RKO (cell line): ENCODE measurements at places on chromosomes 2 and 18.
A peak's percentile ranks its signal among the peaks of the same experiment; 100 is the strongest.

DNA sequence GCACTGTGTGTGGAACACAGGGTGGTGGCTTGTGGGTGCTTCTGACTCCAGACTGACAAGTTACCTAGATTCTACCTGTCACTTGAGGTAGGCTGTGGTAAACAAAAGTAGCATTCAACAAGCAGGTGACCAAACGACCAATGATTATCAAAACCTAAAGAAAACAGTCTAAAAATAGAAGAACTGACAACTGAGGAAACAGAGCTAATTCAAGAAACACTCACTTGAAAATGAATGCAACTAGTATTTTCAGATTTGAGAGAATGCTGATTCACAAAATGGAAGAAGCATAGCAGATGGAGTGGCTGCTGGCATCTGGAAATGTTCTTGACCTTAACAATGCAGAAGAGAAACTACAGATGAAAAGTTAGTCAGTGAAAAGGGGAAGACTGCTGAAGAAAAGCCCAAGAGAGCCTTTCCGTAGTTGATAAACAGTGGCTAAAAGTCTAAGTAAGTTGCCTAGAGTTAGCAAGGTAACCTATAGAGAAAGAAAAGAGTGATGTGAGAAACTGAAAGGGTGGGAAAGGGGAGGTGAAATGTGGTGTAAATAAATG, 170.4 kb downstream of the NCK2 start:
- no peak for DNase-seq

- DNase-seq: peak; percentile 20
These were observed 26.6 kb upstream of the ITGA4 start for GRCh38 chr2:181430406-181431118.

DNA sequence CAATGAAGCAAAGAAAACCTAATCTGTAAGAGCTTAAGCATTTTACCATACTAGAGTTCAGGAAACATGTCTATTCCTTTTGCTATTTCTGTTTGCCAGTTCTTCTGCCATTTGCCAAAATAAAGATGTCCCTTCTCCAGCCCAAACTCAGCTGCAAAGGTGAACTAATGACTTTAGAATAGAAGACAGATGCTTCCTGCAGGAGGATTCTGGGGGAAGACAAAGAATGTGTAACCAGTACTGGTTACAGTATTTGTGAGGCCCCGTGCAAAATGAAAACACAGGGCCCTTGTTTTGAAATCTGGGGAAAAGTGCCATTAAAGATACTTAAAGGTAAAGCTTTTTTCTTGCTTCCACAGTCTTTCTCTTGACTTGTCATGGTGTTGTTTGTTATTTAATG, 34.3 kb upstream of the MTX2 start:
- DNase-seq: no peak

- no peak for DNase-seq
These were observed 9.3 kb downstream of the LDLRAD4 start for GRCh38 chr18:13227910-13228309.

GRCh38 chr2:179606141-179606540, 255.3 kb downstream of the ZNF385B start:
- DNase-seq: no peak

- DNase-seq: no peak
These were observed 7.1 kb downstream of the UBXN2A start for GRCh38 chr2:23947350-23947749.

DNA sequence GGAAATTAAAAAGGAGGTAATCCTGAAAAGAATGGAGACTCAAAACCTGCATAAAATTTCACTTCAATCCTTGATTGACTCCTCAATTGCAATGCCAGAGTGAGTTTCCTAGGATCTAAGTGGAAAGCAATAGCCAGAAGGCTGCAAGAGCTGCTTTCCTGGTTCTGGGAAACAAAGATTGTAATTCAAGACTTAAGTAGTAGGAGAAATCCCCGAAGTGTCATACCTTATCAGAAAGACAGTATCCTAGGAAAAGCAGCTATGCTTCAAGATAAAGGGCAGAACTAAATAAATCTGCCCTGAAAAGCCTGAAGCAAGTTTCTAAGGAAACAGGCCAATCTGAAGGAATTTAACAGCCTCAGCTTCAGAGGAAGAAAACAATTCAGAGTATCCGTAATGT, 390.2 kb downstream of the DSC3 start:
- no peak for DNase-seq

DNA sequence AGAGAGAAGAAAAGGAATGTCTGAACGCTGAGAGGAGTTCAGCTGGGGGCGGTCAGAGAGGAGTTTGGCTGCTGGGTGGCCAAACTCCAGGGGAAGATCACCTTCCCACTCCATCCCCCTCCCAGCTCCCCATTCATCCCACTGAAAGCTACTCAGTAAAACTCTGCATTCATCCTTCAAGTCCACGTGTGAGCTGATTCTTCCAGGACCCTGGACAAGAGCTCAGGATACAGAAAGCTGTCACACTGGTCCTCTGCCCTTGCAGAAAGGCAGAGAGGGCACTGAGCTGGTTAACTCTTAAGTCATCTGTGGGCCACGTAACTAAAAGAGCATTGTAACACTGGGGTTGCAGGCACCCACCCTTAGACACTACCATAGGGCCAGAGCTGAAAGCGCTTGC, 132.1 kb upstream of the ARL4C start:
- DNase-seq: no peak

GRCh38 chr18:28816155-28816554, 639.2 kb upstream of the CDH2 start:
- DNase-seq: no peak

DNA sequence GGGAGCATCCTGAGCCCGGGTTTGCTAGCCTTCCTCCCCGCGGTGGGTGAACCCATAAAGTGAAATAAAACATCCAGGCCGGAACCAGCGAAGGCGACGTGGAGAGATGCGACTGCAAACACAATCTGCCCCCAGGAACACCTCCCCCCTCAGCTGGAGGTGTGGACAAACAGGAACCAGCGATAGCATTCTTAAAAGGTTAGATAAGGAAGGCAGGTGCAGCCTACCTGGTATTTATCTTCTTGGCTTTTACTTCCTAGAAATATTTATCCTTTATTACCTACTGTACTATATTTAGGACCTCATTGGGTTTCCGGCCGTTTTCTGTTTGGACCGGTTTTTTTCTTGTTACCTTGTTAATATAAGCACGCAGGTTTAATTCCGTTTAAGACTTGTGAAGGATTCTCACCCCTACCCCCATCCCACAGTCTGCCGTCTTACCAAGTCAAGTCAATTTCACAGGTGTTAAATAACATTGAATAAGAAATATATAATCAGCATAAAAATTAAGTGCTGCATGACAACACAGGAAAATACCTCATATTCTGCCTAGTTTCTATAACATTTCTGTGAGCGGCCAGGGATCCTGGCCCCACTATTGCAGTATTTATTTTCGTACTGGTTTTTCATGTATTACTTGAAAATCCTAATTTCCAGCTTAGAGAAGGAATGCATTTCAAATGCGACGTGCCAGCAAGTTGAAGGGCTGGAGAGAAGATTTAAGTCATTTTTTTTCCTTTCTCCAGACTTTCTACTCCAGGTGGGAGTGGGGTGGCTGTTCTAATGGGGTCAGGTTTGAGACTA, 224.0 kb upstream of the ID2 start:
- DNase-seq: no peak

- no peak for DNase-seq
These were observed 260.0 kb downstream of the ASXL3 start for GRCh38 chr18:33838054-33838453.

DNA sequence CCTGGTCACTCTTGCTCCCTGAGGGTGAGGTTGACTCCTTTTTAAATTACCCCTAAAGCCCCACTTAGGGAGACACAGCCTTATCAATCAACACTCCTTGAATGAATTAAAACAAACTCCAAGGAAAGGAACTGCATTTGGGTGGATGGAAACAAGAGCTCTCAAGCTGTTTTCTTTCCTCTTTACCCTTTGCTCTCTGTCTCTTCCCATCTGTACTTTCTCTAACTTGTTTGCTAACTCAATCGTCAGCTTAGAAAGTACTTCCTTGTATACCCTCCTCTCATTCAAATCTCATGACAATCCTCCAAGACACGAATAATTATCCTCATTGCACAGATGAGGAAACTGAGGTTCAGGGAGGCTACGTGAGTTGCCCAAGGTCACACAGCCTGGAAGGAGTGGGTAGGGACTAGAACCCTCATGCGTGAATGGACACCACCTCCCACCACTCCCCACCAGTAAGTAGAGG, 32.7 kb downstream of the ZFP36L2 start:
- no peak for DNase-seq

DNA sequence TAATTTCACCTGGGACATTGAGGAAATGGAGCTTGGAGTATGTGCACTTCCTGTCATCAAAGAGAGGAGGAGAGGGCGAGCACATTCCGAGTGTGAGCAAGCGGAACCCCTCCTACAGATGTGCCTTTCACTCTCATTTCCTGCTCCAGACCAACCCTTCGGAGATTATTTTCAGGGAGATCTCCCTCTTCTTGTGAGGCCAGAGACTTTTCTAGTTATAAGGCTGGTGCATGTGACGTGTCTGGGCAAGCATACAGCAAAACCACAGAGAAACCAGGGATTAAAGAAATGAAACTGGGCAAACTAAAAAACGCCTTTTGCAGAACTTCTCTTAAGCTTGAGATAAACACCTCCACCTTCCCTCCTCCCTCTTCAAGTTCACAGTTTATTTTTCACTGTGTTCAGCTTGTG, 409.2 kb upstream of the TCF4 start:
- DNase-seq: no peak
